H1 (cell line): ENCODE measurements at places on chromosomes 12 and 14. TPM values are rescaled to one million over a fixed set of nuclear protein-coding genes. Genes with fewer than 3 reads are reported as not detected.

- DNase-seq = no peak
These were observed 536 bp upstream of the DAAM1 start for GRCh38 chr14:59187802-59188460.

GRCh38 chr12:24997496-24997895 lies 48.6 kb upstream of the BCAT1 start:
- no peak for DNase-seq

GRCh38 chr12:94545935-94546771 lies 86.5 kb upstream of the CEP83 start:
- DNase-seq = peak; percentile 47

DNA sequence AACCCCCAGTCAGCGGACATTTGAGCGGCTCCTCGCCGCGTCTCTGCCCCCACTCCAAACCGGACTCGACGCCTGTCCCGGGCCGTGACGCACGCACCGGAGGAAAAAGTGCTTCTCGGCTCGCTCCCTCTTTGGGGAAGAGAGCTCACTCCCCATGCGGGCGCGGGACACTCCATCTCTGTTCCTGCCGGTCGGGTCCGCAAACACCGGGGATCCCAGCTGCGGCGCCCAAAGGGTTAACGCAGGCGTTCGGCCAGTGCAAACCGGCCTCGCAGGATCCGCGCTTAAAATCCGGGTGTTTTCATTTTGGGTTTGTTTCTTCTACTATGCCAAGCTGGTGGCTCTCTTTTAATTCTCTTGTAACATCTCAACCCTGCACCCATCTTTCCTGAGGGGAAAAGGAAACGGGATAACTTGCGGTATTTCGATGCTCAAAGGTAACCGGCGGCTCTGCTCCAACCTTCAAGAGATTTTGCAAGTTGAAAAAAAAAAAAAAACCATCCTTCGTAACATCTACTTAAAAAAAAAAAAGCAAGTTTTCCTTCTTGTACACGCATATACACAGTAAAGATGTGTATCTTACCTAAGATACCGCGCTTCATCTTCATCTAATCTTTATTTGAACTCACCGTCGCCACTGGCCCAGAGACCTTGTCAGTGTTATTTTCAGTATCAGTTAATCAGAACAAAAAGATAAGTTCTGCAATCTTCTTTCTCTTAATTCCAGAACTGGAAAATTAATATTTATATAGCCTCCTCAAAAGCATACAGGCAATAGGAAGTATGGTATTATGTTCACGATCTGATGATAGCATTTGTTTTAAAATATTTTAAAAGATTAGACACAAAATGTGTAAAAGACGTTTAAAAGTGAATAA lies 1.6 kb upstream of the ATP2B1 start:
- peak; percentile 83 for DNase-seq

DNA sequence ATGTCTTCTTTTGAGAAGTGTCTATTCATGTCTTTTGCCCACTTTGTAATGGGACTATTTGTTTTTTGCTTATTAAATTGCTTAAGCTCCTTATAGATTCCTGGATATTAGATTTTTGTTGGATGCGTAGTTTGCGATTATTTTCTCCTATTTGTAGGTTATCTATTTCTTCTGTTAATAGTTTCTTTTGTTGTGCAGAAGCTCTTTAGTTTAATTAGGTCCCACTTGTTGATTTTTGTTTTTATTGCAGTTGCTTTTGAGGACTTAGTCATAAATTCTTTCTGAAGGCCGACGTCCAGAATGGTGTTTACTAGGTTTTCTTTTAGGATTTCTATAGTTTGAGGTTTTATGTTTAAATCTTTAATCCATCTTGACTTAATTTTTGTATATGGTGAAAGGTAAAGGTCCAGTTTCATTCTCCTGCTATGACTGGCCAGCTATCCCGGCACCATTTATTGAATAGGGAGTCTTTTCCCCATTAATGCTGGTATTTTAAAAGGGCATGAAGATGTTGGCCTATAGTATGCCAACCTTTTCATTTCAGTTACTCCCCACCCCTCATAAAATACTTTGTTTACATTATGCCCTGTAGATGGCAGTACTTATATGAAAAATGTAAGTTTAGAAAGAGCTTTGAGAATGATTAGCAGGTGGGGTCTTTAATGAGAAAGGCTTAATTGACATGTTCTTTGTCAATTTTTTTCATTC lies 62.9 kb upstream of the PSMA6 start:
- no peak for DNase-seq

- no peak for DNase-seq
These were observed 139.6 kb downstream of the PIWIL1 start for GRCh38 chr12:130477266-130477665.

GRCh38 chr12:2752676-2753371 lies 41.9 kb upstream of the FKBP4 start:
- DNase-seq = peak; percentile 97

DNA sequence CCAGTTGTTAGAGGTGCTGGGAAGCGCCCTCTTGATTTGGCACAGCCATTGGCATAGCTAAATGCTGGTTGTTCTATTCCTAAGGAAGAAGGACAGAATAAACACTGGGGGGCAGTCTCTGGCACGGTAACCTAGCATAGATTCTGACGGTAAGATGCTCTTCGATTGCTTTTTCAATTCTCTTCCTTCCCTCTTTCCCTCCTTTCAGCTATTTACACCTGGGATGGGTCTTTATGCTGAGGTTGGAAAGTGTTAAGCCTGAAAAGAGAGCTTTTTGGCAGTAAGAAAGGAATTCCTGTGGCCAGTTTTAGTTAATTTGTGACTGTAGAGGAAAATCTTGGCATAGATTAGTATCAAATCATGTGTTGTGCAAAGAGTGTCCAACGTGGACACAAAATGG lies 162.8 kb downstream of the SNAPC1 start:
- DNase-seq = no peak

GRCh38 chr12:12025799-12026386 lies 44.8 kb upstream of the BCL2L14 start:
- DNase-seq = peak; percentile 6

GRCh38 chr12:124898923-124899294 lies 15.5 kb downstream of the UBC start:
- DNase-seq = no peak

CARMIL3 gene
- total RNA-seq = 8.5 and 9.0 TPM in 2 replicates

CIROP gene
- not detected in 2 replicates for total RNA-seq

CLBA1 gene
- 2.1 and 2.4 TPM in 2 replicates for total RNA-seq

MYO1H gene
- not detected in 2 replicates for total RNA-seq

ABCC9 gene
- not detected in 2 replicates for total RNA-seq

RNASE3 gene
- not detected in 2 replicates for total RNA-seq
